Stimulated activated CD4-positive, alpha-beta T cell treated with anti-CD3 and anti-CD28 coated beads, Interleukin-1b, Interleukin-23, amount 100 ng/mL, for 1 hour (primary cell): ENCODE measurements at places on chromosomes 6 and 20.

- no peak for DNase-seq
These were observed 42.2 kb downstream of the TBC1D7 start for GRCh38 chr6:13286181-13286580.

DNA sequence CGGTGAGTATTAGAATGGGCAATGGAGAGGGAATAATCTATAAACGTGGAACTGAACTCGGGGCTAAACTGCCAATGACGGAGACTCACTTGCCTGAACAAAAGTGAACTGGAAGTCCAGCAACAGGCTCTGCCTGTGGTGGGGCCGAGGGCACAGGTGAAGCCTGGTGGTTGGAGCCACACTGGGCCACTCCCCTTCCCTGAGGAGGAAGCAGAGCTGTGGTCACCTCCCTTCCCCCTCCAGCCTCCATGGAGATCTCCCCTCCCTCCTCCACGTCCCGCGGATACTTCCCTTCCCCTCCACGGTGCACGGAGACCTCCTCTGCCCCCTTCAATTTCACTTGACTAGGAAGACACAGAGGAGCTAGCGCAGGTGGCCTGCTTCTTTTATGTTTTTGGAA, 14.7 kb upstream of the DSP start:
- DNase-seq = no peak

- no peak for DNase-seq
These were observed 109.3 kb downstream of the IPCEF1 start for GRCh38 chr6:154247119-154247861.

GRCh38 chr6:163926642-163927041, 512.1 kb downstream of the QKI start:
- no peak for DNase-seq

DNA sequence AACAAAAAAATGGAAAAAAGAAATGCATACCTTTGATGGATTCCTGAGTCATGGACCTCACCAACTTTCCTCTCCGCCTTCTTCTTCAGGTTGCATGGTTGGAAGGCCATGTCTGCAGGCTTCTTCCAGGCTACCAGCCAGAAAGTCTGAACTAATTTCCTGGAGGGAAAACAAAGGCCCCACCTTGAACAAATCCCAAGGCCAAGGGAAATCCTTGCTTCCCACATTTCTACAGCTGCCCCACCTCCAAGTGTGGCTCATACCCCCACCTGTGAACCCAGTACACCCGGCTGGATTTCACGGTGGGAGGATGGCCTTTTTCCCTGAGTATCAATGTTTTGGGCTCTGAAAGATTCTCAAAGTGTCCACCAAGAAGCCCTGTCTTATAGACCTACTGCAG, 22.4 kb downstream of the IL17A start:
- DNase-seq = no peak

DNA sequence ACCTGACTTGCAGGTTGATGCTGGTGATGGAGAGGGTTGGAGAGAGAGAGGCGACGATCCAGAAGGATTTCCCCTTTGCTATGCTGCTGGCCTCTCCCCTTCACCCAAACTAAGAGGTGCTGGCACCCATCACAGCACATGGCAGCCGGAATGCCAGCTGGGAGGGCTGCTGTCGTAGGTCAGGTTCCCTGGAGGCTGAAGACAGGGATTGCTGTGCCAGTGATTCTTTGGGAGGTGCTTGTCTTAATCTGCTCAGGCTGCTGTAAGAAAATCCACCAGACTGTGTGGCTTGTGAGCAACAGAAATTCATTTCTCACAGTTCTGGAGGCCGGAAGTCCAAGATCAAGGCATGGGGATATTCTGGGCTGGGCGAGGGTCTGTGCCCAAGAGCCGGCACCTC, 4.4 kb upstream of the ARFGAP1 start:
- DNase-seq = no peak

GRCh38 chr6:129248946-129249345, 366.0 kb downstream of the LAMA2 start:
- DNase-seq = no peak

DNA sequence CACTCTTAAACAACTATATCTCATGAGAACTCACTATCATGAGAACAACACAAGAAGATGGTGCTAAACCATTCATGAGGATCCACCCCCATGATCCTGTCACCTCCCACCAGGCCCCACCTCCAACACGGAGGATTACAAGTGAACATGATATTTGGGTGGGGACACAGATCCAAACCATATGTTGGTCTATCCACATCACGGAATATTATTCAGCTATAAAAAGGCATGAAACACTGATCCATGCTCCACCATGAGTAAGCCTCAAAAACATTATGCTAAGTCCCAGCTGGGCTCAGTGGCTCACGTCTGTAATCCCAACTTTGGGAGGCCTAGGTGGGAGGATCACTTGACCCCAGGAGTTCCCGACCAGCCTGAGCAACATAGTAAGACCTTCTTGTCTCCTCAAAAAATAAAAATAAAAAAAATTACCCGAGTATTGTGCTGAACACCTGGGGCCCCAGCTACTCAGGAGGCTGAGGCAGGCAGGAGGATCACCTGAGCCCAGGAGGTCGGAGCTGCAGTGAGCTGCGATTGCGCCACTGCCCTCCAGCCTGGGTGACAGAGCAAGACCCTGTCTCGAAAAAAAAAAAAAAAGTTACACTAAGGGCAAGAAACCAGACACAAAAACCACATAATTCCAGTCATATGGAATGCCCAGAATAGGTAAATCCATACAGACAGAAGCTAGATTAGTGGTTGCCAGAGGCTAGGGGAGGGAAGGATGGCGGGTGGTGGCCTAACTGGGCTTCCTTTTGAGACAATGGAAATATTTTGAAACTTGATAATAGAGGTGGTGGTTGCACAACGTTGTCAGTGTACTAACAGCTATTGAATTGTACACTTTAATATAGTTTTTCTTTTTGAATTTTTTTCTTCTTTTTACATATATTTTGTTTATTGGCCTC, 43.1 kb downstream of the ZNF217 start:
- DNase-seq = no peak

DNA sequence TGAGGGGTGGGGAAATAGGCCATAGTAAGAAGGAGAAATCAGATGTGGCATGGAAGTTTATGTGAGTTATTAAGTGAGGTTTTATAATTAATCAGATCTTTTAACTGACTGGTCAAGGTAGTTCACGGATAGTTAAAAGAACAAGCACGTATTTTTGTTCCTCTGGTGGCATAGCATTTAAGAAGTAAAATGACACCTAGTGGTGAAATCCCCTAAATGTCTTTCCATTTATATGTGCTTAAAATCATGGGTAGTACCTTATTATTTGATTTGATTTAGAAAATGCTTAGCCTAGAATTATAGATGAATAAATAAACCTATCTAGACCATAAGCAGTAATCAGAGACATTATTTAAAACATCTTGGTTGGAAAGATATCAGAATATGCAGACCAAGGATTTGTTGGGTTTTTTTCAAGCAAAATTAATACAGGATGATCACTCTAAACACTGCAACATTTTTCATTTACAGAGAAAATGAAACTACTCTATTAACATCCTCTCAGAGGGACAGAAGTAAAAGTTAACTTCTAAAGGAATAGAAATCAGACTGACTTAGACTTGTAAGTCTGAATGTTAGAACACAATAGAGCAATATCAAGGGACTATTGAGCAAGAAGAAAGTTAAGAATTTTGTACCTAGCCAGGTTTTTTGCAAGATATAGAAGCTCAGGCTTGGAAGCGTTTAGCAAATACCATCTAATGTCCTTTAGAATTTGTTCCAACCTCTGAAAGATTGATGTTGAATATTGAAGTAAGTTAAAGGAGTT, 81.1 kb downstream of the STXBP5 start:
- DNase-seq = no peak

- no peak for DNase-seq
These were observed 220.2 kb upstream of the EXOC2 start for GRCh38 chr6:912871-913835.

DNA sequence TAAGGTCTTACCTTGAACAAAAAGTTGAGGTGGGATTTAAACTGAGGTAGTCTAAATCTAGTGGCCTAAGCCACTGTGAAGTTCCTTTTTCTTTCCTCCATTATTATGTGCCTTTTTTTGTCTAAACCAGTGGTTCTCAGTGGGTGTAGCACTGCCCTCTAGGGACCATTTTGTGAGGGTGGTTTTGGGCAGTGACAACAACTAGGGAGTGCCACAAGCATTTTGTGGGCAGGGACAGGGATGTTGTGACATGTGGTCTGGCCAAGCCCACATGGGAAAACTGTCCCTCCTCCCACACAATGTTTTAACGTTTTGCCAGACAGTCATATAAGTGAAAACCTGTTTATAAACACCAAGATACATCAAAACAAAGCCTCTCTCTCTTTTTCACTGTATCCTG, 899.4 kb upstream of the FLRT3 start:
- DNase-seq = no peak

- DNase-seq = no peak
These were observed 244.5 kb upstream of the JARID2 start for GRCh38 chr6:15001326-15001910.

GRCh38 chr20:19738951-19739350, 19.1 kb upstream of the RIN2 start:
- DNase-seq = no peak

DNA sequence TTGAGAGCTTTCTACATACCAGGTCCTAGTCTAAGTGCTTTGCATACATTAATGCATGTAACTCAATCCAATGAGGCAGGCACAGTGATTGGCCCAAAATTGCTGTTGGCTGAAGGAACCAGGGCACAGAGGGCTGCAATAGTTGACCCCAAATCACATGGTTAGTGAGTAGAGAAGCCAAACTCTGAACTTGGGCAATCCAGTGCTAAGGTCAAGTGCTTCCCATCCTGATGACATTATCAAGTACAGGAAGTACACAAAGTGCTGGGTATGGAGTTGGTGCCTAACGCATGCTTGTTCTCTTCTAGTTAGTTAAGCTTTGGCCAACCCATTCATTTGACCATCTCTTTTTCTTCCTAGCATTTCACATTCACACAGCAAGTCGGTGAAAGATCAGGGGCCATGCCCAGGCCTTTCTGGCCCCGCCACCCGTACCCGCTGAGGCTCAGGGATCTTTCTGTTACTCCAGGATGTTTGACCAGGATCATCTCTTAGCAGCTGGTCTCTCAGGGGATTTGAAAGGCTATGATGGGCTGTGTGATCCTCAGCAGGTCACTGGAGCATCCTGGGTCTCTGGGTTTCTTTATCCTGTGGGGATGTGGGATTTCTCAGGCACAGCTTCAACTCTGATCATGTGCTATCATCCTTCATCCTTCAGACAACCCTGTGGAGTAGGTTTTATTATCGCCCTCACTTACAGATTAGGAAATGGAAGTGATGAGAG, 7.0 kb downstream of the KCNB1 start:
- DNase-seq = no peak

GRCh38 chr6:1679688-1680068, 70.0 kb downstream of the FOXC1 start:
- no peak for DNase-seq

- DNase-seq = no peak
These were observed 449.6 kb downstream of the KIF16B start for GRCh38 chr20:16123623-16124022.

DNA sequence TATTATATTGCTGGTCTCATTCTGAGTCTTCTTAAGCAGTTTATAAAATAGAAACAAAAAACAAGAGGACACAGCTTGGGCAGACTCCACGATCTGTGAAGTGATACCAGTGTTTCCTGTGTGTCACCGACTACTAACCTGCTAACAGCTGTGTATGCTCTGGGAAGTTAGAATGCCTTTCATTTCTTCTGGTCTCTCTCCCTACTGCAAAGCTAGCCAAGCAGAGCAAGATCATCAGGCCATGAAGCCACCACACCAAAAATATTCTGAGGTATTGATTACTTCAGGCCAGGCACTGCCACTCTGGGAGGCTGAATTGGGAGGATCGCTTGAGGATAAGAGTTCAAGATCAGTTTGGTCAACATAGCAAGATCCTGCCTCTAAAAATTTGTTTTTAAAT, 46.9 kb upstream of the SMIM29 start:
- DNase-seq = no peak

GRCh38 chr6:15023448-15023847, 222.4 kb upstream of the JARID2 start:
- no peak for DNase-seq

DNA sequence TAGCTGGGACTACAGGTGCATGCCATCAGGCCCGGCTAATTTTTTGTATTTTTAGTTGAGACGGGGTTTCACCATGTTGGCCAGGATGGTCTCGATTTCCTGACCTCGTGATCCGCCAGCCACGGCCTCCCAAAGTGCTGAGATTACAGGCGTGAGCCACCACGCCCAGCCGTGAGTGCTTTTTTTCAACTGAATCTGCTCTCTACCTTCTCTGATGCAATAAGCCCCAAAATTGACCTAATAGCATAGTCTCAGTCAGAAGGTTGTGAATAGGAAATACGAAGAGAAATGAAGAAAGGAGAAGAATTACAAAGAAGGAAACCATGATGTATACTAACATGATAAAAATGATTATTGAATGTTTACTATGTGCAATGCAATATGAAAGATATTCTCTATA, 33.2 kb downstream of the BEND6 start:
- DNase-seq = no peak

GRCh38 chr6:40960742-40961430, 78.1 kb downstream of the UNC5CL start:
- no peak for DNase-seq
